Spleen (tissue), 13 donors: ENCODE measurements at places on chromosomes 7 and 10. TPM values are rescaled to one million over a fixed set of nuclear protein-coding genes. Genes with fewer than 3 reads are reported as not detected.

TDRD1 gene
- 2.2 TPM for total RNA-seq

TWIST1 gene
- not detected for total RNA-seq

GRCh38 chr7:131105294-131105798 is 222.3 kb upstream of the MKLN1 start:
- H3K4me3 ChIP-seq = peak overlapping the region; percentile 51
- H3K4me1 ChIP-seq = peaks cover 71% of the 10 kb centered on the region
- no peaks in the 10 kb centered on the region for H3K36me3 ChIP-seq
- no peaks in the 10 kb centered on the region for H3K27me3 ChIP-seq
- H3K27ac ChIP-seq = peak overlapping the region; percentile 99

GRCh38 chr10:4939224-4940072 is 23.8 kb upstream of the AKR1C1 start:
- no peaks in the 10 kb centered on the region for H3K4me1 ChIP-seq
- no peaks in the 10 kb centered on the region for H3K27me3 ChIP-seq
- H3K27ac ChIP-seq = no peak overlapping the region
- no peaks in the 10 kb centered on the region for H3K36me3 ChIP-seq
- no peak for DNase-seq
- H3K4me3 ChIP-seq = no peak overlapping the region

DNA sequence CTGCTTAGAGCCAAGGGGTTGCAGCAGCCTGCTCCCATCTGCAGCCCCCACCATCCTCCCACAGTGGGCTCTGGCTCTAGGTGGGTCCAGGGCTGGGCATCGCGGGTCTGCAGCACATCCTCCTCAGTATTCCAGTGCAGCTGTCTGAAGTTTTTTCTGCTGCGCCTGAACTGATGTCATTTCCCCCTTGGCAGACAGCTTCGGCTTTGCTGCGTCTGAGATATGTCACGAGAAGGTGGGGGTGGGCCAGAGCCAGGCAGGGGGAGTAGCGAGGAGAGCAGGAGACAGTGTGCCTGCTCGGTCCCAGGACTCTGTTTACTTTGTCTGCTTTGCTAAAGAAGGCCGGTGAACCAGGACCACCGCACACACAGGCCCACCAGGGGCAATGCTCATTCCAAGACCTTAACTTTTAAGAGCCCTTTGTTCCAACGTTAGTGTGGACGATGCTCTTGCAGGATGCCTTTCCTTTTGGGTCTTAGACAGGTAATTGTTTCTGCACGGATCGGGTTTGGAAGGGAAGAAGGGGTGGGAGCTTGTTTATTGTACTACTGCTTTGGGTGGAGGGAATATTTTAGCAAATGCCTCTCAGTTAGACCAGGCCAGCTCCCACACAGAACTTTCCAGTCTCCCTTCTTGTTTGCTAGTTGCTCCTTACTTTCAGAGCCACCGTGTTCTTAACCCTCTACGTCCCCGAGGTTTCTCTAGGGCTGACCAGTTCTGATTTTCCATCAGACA is 32.4 kb downstream of the WBP1L start:
- peaks cover 37% of the 10 kb centered on the region for H3K4me1 ChIP-seq
- H3K27ac ChIP-seq = peak overlapping the region; percentile 81
- DNase-seq = no peak
- no peak overlapping the region for H3K4me3 ChIP-seq
- no peaks in the 10 kb centered on the region for H3K27me3 ChIP-seq

DNA sequence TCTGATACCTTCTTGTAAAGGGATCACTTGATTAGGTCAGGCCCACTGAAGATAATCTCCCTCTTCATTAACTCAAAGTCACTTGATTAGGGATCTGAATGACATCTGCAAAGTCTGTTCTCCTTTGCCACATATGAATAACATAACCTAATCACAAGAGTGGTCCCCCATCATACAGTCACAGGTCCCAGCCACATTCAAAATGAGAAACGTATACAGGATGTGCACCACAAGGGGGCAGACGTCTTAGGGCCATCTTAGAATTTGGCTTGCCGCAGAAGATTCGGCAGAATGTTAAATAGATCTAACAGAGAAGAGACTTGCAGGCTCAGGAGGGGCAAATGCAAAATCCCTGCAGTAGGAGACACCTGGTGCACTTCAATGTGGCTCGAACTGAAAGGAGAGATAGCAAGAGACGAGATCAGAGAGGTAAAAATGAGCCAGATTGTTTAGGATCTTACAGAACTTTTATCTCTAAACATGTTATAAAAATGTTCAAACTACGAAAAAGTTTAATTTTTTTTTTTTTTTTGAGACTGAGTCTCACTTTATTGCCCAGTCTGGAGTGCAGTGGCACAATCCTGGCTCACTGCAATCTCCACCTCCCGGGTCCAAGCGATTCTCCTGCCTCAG is 10.4 kb upstream of the SMC3 start:
- H3K27ac ChIP-seq = no peak overlapping the region
- H3K4me3 ChIP-seq = no peak overlapping the region
- H3K27me3 ChIP-seq = no peaks in the 10 kb centered on the region
- H3K4me1 ChIP-seq = no peaks in the 10 kb centered on the region

DNA sequence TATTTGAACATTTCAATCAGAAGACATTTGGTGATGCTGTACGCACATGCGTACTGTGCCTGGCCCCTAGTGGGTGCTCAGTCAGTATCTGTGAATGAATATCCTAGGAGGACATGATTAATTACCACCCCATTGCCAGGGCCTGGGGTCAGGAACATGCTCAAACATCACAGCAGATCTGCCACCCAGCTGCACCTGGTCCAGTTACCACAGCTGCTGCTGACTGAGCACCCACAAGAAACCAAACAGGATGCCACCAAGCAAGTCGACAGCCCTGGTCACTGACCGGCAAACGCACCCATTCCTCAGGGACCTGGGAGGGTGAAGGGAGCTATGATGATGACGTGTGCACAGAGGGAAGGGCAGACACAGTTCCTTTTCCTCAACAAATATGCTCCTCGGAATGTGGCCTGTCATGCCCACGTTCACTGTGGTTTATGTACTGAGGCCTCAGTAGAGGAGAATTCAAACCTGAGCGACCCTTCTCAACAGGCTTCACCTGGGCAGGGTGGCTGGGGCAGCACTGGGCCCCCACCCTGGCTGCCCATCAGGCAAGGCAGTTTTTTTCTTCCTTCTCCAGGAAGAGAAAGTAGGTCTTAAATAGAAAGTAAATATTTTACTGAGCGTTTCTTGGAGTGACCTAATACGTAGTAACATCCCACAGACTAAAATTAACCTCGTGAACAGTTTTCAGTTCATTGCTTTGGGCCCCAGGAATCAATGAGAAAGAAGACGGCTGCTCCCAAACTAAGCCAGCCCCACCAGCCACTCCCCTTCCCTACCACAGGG is 13.4 kb downstream of the CTBP2 start:
- no peak overlapping the region for H3K4me3 ChIP-seq
- peak overlapping the region; percentile 75 for H3K27ac ChIP-seq
- peaks cover 28% of the 10 kb centered on the region for H3K4me1 ChIP-seq
- H3K36me3 ChIP-seq = no peaks in the 10 kb centered on the region
- peaks cover 26% of the 10 kb centered on the region for H3K27me3 ChIP-seq
